ENCODE measurements at places on chromosomes 4 and X. TPM values are rescaled to one million over a fixed set of nuclear protein-coding genes. Genes with fewer than 3 reads are reported as not detected.

DNA sequence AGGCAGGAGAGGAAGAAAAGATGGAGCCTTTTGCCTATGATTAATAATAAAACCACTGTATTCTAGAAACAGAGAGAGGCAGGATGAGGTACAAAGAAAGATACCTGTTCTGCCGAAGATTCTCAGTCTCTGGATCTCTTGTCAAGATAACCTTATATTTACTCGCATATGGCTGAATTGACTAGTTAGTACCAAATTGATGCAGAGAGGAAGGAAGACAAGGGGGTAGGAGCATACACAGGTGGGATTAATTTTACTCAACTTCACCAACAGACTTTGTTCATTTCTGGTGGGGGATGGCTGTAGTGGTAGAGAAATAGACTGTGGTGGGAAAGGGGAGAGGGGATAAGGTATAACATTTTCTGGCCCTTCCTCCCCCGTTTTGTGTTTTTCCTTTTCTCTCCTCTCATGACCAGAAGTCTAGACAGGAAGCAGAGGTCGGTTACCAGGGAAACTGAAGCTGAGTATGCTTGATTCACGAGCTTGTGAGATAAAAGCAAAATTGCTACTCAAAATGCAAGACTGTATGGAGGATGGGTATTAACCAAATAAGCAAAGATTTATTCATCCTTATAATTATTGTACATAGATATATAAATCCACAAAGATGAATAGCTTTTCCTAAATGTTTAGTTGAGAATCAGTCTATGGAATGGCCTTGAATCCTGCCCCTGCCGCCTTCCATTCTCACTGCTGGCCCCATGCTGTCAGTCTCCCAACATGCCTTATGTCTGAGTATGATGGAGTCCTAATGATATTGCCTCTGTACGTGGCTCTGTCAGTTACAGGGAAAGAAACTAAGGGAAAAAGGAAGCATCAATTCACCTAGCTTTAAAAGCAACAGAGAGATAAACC lies 17.8 kb upstream of the PAGE2B start:
- no peaks in the 10 kb centered on the region for H3K36me3 ChIP-seq
- peak overlapping the region; percentile 15 for H3K4me3 ChIP-seq
- no peak for DNase-seq
- H3K27me3 ChIP-seq = no peaks in the 10 kb centered on the region

GRCh38 chrX:139508099-139508498 lies 22.4 kb upstream of the F9 start:
- no peaks in the 10 kb centered on the region for H3K27me3 ChIP-seq
- H3K36me3 ChIP-seq = no peaks in the 10 kb centered on the region
- no peak overlapping the region for H3K4me3 ChIP-seq
- DNase-seq = no peak
- no peaks in the 10 kb centered on the region for H3K4me1 ChIP-seq
- no peak overlapping the region for H3K27ac ChIP-seq

GRCh38 chr4:77600521-77601451 lies 4.8 kb upstream of the CXCL13 start:
- H3K27ac ChIP-seq = no peak overlapping the region
- H3K4me1 ChIP-seq = no peaks in the 10 kb centered on the region
- H3K27me3 ChIP-seq = no peaks in the 10 kb centered on the region
- no peak for DNase-seq

GRCh38 chr4:56698329-56698728 lies 17.2 kb upstream of the HOPX start:
- H3K27me3 ChIP-seq = no peaks in the 10 kb centered on the region
- no peaks in the 10 kb centered on the region for H3K36me3 ChIP-seq
- no peak overlapping the region for H3K27ac ChIP-seq

KLB gene
- total RNA-seq = 0.16 TPM

DNA sequence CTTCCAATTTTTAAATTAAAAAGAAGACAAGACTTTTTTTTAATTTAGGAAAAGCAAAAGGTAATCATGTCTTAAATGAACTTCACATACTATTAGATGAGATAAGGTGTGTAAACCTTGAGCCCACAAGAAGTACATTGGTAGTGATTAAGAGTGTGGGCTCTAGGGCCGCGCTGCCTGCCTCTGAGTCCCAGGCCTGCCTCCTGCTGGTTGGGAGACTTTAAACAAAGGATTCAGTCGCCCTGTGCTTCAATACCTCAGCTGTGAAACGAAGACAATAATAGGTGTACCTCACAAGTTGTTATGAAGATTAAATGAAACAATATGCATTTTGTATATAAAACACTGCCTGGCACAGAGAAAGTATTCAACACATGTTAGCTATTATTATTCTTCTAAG lies 95.9 kb upstream of the MYOZ2 start:
- no peak overlapping the region for H3K4me3 ChIP-seq
- no peaks in the 10 kb centered on the region for H3K36me3 ChIP-seq
- no peak for DNase-seq
- peak overlapping the region; percentile 84 for H3K27ac ChIP-seq
- H3K27me3 ChIP-seq = no peaks in the 10 kb centered on the region

AFM gene
- total RNA-seq = not detected

DNA sequence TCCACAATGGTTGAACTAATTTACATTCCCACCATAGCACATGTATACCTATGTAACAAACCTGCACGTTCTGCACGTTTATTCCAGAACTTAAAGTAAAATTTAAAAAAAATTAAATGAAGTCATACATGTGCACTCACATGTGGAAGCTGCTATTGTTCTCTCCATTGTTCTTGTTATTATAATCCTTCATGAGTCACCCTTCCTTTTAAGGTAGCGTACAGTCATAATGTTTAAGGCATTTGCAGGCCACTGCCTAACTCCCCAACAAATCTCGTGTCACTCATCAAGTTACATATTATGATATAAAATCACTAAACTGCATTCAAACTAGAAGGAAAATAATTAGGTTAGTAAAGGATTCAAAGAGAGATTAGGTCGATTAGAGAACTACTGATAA lies 63.6 kb downstream of the SLC7A11 start:
- DNase-seq = no peak
- no peak overlapping the region for H3K27ac ChIP-seq
- no peak overlapping the region for H3K4me3 ChIP-seq

GRCh38 chr4:92249541-92249940 lies 54.2 kb upstream of the GRID2 start:
- no peak overlapping the region for H3K27ac ChIP-seq
- H3K36me3 ChIP-seq = no peaks in the 10 kb centered on the region
- no peaks in the 10 kb centered on the region for H3K4me1 ChIP-seq
- no peak for DNase-seq

- H3K27me3 ChIP-seq = no peaks in the 10 kb centered on the region
- H3K36me3 ChIP-seq = no peaks in the 10 kb centered on the region
- no peaks in the 10 kb centered on the region for H3K4me1 ChIP-seq
- DNase-seq = no peak
Observed at GRCh38 chr4:153579872-153580271, 104.2 kb upstream of the TLR2 start.

GRCh38 chr4:139175646-139176301 lies 1.2 kb downstream of the ELF2 start:
- peak overlapping the region; percentile 83 for H3K4me3 ChIP-seq
- no peaks in the 10 kb centered on the region for H3K27me3 ChIP-seq
- H3K36me3 ChIP-seq = no peaks in the 10 kb centered on the region
- no peaks in the 10 kb centered on the region for H3K4me1 ChIP-seq
- no peak for DNase-seq

DNA sequence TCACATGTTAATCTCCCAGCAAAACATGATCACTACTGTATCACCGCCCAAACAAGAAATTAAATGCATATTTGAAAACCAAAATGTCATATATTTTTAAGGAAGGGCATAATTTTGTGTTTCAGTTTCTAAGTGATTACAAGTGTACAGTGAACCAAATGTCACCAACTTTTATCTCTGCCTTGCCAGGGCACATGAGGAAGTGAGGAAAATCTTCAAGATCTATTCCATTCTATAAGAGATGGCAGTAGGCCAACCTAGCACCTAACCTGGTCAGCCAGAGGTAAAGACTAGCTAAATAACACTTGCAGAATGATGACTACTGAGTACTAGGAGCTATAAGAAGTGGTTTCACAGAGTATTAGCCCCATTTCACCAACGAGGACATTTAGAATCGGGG lies 107.2 kb downstream of the ATP11C start:
- DNase-seq = no peak
- H3K4me1 ChIP-seq = peaks cover 11% of the 10 kb centered on the region
- no peak overlapping the region for H3K4me3 ChIP-seq

DNA sequence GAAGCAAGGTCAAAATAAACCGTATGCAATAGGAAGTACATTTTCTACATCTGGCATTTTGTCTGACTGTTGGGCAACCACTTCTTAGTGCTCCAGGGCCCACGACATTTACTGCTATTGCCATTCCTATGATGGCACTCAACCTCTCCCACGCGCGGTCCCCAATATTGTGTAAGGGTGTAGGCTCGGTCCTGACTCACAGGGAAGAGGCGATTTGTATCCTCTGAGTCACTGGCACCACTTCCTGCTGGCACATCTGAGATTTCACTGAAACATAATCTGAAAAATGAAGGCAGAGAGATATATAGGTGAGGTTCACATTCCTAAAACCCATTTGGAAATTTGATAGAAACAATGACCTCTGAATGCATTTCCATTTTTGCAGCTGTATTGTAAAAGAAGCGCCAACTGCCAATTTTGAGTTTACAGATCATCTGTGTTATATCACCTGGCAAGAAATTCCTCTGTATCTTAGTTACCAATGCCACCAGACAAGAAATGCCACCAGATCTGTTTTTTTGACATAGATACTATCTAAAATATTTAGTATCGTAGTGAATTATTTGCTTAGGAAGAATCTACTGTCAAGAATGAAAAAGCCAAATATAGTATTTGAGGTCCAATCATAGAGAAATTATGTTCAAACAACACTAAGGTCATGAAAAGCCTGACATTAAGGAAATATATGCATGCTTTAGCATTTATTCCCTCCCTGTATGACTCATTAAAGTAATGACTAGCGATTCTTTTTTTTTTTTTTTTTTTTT lies 9.8 kb downstream of the EREG start:
- no peaks in the 10 kb centered on the region for H3K36me3 ChIP-seq
- H3K4me1 ChIP-seq = no peaks in the 10 kb centered on the region
- DNase-seq = peak; percentile 66
- no peak overlapping the region for H3K27ac ChIP-seq
- H3K4me3 ChIP-seq = no peak overlapping the region
- H3K27me3 ChIP-seq = no peaks in the 10 kb centered on the region

MAGEA10 gene
- not detected for total RNA-seq

- DNase-seq = peak; percentile 76
- H3K27ac ChIP-seq = peak overlapping the region; percentile 91
- H3K4me1 ChIP-seq = peaks cover 23% of the 10 kb centered on the region
- H3K27me3 ChIP-seq = no peaks in the 10 kb centered on the region
Observed at GRCh38 chrX:154515090-154515965, 704 bp downstream of the FAM3A start.

PHF8 gene
- 15.3 TPM for total RNA-seq

DNA sequence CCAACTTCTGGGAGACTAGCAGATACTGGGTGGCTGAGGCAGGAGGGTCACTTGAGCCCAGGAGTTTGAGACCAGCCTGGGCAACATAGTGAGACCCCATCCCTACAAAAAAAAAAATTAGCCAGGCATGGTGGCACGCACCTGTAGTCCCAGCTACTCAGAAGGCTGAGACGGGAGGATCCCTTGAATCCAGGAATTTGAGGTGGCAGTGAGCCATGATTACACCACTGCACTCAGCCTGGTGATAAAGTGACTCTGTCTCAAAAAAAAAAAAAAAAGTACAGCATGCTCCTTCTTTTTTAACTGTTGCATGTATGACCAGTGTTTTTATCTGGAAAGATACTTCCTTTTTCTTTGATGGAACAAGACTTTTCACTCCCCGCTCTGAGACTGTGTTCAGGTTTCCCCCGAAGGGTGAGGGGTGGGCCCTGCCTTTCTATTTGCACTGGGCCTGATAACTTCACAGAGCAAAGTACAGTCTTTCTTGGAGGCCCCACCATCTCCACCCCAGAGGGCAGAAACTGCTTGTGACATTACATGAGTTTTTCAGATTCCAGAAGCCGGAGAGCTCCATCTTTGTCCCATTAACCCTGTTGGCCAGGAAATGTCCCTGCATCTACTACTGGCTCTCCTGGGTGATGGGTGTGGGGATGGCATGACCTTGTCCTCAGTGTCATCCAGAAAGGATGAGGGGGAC lies 35.2 kb downstream of the NYX start:
- H3K27ac ChIP-seq = no peak overlapping the region
- no peaks in the 10 kb centered on the region for H3K4me1 ChIP-seq
- no peak overlapping the region for H3K4me3 ChIP-seq
- no peaks in the 10 kb centered on the region for H3K27me3 ChIP-seq
